ENCODE measurements at places on chromosomes 7 and 10. TPM values are rescaled to one million over a fixed set of nuclear protein-coding genes. Genes with fewer than 3 reads are reported as not detected.

GRCh38 chr10:47406870-47407691 is 23.0 kb upstream of the ZNF488 start:
- peaks cover 56% of the 10 kb centered on the region for H3K4me1 ChIP-seq
- H3K4me3 ChIP-seq = no peak overlapping the region
- H3K27me3 ChIP-seq = no peaks in the 10 kb centered on the region
- no peaks in the 10 kb centered on the region for H3K36me3 ChIP-seq

The CCL24 gene
- total RNA-seq = 2.7 TPM

The TAS2R3 gene
- total RNA-seq = 7.5 TPM

The DGKB gene
- not detected for total RNA-seq

- no peak overlapping the region for H3K4me3 ChIP-seq
- peaks cover 6% of the 10 kb centered on the region for H3K27me3 ChIP-seq
- no peak overlapping the region for H3K27ac ChIP-seq
- H3K4me1 ChIP-seq = no peaks in the 10 kb centered on the region
- DNase-seq = no peak
- H3K36me3 ChIP-seq = no peaks in the 10 kb centered on the region
These were observed 404.9 kb upstream of the PRKCQ start for GRCh38 chr10:6984971-6985370.
